ENCODE measurements at places on chromosomes 4 and X. TPM values are rescaled to one million over a fixed set of nuclear protein-coding genes. Genes with fewer than 3 reads are reported as not detected.
A peak's percentile ranks its signal among the peaks of the same experiment; 100 is the strongest.

DNA sequence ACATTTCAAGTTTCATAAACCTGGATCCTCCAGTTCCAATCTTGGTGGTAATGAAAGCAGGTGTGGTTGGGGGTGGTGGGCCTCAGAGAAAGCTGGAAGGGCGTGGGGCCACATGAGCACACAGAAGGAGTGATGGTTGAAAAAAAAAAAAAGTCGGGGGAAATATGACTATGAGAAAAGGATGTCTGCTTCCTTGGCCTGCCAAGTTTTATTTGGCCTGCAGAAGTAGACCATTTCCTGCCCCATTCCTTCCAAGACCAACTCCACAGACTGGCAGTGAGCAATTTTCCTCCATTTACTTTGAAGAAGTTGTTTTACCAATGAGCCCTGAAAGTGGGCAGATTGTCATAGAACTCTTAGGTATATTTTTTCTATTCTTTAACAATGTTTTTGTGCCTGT lies 43.3 kb downstream of the LNX1 start:
- DNase-seq = no peak
- H3K27ac ChIP-seq = no peak overlapping the region
- H3K4me3 ChIP-seq = no peak overlapping the region
- H3K4me1 ChIP-seq = no peaks in the 10 kb centered on the region

- peaks cover 3% of the 10 kb centered on the region for H3K27me3 ChIP-seq
- no peak for DNase-seq
- H3K27ac ChIP-seq = no peak overlapping the region
- no peak overlapping the region for H3K4me3 ChIP-seq
- no peaks in the 10 kb centered on the region for H3K4me1 ChIP-seq
- no peaks in the 10 kb centered on the region for H3K36me3 ChIP-seq
These were observed 56.9 kb upstream of the PDGFRA start for GRCh38 chr4:54172156-54172555.

DNA sequence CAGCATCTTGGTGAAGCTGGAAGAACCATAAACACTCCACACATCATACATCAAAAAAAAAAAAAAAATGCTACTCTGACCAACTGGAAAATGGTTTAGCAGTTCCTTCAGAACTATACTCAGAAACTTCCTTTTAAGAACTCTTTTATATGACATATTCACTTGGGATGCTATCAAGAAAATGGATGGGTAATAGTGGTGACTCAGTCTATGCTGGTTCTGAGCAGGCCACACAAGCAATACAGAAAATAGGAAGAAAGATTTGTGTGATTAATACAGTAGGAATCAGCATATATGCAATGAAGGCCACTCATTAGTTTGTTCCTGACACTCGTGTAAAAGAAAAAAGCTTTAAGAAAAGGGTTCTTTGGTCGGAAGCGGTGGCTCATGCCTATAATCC lies 123.5 kb upstream of the FAT4 start:
- H3K36me3 ChIP-seq = no peaks in the 10 kb centered on the region
- no peaks in the 10 kb centered on the region for H3K27me3 ChIP-seq
- DNase-seq = no peak
- no peaks in the 10 kb centered on the region for H3K4me1 ChIP-seq
- H3K4me3 ChIP-seq = no peak overlapping the region
- no peak overlapping the region for H3K27ac ChIP-seq

GRCh38 chr4:73258436-73258685 lies 237 bp downstream of the ANKRD17 start:
- H3K4me3 ChIP-seq = peak overlapping the region; percentile 99
- H3K27me3 ChIP-seq = no peaks in the 10 kb centered on the region
- H3K36me3 ChIP-seq = peaks cover 16% of the 10 kb centered on the region
- H3K4me1 ChIP-seq = peaks cover 62% of the 10 kb centered on the region

Gene SPOCK3
- not detected for total RNA-seq

DNA sequence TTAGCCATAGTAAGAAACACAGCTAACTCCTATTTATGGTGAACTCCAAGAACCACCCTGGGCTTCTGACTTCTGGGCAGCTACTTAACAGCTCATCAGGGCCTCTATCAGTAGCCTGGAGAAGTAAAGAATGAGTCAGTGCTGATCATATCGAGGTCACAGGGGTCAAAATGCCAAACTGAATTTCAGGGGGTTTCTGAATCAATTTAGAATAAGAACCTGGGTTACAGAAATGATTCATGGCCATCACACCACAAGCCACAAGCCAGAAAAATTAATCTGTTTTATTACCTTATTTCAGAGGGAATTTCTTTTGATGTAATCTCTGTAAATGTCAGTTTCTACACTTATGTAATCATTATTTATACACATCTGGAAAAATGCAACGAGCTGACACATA lies 64.4 kb downstream of the CHST7 start:
- no peak for DNase-seq
- H3K36me3 ChIP-seq = peaks cover 9% of the 10 kb centered on the region
- no peak overlapping the region for H3K27ac ChIP-seq
- H3K4me1 ChIP-seq = peaks cover 36% of the 10 kb centered on the region

Gene LRP2BP
- 0.73 TPM for total RNA-seq

DNA sequence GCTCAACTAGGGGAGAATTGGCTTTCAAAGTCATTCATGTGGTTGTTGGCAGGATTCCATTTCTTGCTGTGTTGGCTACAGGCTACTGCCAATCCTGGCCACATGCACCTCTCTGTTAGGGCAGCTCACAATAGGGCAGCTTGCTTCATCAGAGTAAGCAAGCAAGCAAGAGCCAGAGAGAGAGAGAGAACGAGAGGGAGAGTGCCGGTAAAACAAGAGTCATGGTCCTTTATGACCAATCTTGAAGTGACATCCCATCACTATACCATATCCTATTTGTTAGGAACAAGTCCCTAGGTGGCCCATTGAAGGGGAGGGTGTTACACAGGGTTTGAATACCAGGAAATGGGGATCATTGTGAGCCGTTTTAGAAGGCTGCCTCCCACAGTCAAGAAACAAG lies 33.0 kb upstream of the TLR2 start:
- no peak for DNase-seq
- H3K27ac ChIP-seq = peak overlapping the region; percentile 89
- H3K4me3 ChIP-seq = no peak overlapping the region
- peaks cover 3% of the 10 kb centered on the region for H3K27me3 ChIP-seq

DNA sequence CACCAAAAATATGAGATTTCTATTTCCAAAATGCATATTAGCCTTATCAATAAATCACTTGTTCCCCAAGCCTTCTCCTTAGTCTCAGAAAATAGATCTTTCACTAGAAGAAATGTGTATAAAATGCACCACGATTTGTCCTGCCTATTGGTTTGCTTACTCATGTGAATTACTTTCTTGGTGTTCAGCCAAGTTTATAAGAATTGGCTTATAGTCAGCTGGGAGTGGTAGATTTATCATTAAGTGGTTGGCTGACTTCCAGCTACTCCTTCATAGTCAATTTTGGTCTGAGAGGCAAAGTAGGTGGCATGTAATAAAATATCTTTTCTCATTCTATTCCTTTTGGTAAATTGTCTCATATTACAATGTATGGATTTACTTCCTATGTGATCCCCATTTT lies 1.3 kb downstream of the SULT1E1 start:
- no peak overlapping the region for H3K4me3 ChIP-seq
- H3K27me3 ChIP-seq = peaks cover 3% of the 10 kb centered on the region
- no peak overlapping the region for H3K27ac ChIP-seq
